ENCODE measurements at places on chromosomes 16 and 17. TPM values are rescaled to one million over a fixed set of nuclear protein-coding genes. Genes with fewer than 3 reads are reported as not detected.

DNA sequence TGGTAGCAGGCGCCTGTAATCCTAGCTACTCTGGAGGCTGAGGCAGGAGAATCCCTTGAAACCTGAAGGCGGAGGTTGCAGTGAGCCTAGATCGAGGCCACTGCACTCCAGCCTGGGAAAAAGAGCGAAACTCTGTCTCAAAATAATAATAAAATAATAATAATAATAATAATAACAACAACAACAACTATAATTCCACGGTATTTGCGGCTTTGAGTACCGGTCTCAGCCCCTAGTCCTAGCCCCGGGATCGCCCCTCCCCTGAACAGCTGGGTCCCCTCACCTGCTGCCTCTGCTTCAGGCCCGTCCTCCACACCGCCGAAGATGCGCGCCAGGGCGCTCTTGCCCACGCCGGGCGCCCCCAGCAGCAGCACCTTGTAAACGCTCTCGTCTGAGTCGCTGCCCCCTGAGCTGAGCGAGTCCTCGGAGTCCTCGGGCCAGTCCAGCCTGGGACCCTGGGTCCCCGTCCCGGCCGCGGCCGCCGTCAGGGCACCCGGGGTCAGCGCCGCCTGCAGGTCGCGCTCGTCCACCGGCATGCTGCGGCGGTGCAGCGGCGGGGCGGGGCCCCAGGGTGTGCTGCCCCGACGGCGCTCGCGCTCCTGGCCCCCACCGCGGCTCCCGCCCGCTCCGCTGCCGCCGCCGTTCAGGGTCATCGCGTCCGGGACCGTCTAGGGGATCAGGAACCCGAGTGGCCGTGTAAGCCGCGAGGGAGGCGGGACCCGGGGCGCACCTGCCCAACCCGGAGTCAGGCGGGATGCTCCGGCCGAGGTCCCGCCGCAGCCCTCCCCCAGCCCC is 611 bp downstream of the RRAD start:
- H3K27ac ChIP-seq: no peak overlapping the region
- H3K27me3 ChIP-seq: peaks cover 43% of the 10 kb centered on the region
- no peaks in the 10 kb centered on the region for H3K36me3 ChIP-seq
- H3K4me3 ChIP-seq: no peak overlapping the region

DNA sequence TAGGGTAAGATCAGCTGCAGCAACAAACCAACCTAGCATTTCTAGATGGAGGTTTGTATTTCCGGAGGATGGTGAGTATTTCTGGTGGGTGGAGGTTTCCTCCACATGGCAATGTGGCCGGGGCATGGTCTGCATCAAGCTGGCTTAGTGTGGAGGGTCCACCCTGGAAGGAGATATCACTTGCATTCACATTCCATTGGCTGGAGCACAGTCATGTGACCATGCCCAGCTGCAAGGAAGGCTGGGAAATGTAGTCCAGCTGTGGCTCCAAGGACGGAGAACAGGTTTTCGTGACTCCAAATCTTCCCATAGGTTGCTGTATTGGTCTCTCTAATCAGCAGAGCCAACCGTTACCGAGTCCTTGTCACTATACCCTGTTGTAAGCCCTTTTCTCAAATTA is 68.7 kb downstream of the RAI1 start:
- H3K4me1 ChIP-seq: peaks cover 60% of the 10 kb centered on the region
- H3K27ac ChIP-seq: peak overlapping the region; percentile 66
- DNase-seq: peak; percentile 48
- no peak overlapping the region for H3K4me3 ChIP-seq
- no peaks in the 10 kb centered on the region for H3K27me3 ChIP-seq

DNA sequence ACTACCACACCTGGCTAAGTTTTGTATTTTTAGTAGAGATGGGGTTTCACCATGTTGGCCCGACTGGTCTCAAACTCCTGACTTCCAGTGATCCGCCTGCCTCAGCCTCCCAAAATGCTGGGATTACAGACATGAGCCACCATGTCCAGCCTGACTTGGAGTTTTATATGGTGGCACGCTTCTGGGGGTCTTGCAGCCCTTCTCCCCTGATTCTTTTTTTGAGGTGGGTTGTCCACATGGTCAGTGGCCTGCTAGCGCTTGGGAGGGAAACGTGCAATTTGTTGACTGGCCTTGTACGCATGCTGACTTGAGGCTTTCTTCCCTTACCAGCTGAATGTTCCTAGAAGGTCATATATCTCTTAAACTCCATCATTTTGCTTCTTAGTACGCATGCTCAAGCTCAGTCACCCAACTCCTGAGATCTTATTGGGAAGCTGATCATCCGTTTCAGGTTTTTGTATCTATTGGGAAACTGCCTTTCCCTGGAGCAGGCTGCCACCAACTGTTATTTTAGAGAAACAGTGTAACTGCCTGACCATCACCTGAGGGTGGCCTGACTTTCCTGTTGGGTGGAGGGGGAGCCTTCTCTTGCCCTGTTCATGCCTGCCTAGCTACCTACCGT is 13.7 kb upstream of the LDHD start:
- no peaks in the 10 kb centered on the region for H3K27me3 ChIP-seq
- no peak for DNase-seq
- no peaks in the 10 kb centered on the region for H3K36me3 ChIP-seq
- no peak overlapping the region for H3K4me3 ChIP-seq
- no peak overlapping the region for H3K27ac ChIP-seq
- peaks cover 9% of the 10 kb centered on the region for H3K4me1 ChIP-seq

GRCh38 chr16:9836118-9836736 is 346.0 kb downstream of the GRIN2A start:
- no peaks in the 10 kb centered on the region for H3K4me1 ChIP-seq
- no peak overlapping the region for H3K4me3 ChIP-seq
- H3K36me3 ChIP-seq: no peaks in the 10 kb centered on the region
- no peaks in the 10 kb centered on the region for H3K27me3 ChIP-seq

Gene CDH11
- not detected for total RNA-seq

Gene TRIM37
- total RNA-seq: 18.0 TPM

Gene PMP22
- total RNA-seq: not detected

Gene HAP1
- total RNA-seq: not detected

Gene MRPL58
- 7.1 TPM for total RNA-seq
